ENCODE measurements at places on chromosomes 11 and 22.
A peak's percentile ranks its signal among the peaks of the same experiment; 100 is the strongest.

DNA sequence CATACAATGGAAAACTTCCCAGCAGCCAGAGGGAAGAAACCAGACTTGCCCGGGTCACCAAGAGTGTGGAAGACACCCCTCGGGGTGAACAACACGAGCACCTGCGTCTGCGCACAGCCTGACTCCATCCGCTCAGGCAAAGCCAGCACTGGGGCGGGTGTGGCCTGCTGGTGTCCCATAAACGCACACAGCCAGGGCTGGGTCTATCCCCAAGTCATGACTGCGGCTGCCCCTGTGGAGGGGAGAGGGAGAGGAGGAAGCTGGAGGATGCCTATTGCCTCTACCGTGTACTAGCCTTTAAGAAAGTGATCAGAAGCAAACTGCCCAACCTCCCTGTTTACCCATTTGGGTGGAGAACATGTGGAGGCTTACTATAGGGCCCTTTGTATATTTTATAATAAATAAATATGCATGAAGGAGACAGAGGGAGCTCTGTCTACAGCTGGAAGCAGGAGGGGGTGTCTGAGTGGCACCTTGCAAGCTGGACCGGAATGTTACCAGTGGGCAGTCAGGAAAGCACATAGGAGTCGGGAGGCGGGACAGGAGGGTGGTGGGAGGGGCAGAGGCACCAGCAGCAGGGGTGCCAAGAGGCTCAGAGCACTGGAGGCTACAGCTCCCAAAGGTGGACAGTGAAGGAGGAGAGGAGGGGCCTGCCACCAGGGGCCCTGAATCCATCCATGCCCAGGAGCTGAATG lies 79.6 kb downstream of the PHF21B start:
- DNase-seq: no peak

DNA sequence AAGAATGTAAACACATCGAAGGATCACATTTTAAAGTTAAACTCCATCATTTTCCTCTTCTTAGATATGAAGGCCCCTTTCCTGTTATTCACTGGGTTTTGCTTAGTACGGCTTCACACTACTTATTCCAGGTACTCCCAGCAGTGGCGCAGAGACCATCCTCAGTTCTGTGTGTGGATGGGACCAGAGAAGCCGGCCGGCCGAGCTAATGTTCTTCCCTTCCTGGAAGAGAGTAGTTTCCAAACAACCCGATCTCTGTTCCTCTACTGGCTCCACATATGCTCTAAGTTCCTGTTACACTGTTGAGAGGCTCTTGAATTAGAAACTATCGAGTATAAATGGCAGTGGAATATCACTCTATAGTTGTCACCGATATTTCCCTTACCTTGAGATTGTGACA lies 684 bp upstream of the NFRKB start:
- DNase-seq: no peak

GRCh38 chr11:11988099-11988651 lies 20.3 kb downstream of the DKK3 start:
- DNase-seq: no peak

- no peak for DNase-seq
Observed at GRCh38 chr11:96051820-96052219, 127.9 kb upstream of the MTMR2 start.

GRCh38 chr11:12981676-12982522 lies 27.2 kb upstream of the RASSF10 start:
- no peak for DNase-seq

DNA sequence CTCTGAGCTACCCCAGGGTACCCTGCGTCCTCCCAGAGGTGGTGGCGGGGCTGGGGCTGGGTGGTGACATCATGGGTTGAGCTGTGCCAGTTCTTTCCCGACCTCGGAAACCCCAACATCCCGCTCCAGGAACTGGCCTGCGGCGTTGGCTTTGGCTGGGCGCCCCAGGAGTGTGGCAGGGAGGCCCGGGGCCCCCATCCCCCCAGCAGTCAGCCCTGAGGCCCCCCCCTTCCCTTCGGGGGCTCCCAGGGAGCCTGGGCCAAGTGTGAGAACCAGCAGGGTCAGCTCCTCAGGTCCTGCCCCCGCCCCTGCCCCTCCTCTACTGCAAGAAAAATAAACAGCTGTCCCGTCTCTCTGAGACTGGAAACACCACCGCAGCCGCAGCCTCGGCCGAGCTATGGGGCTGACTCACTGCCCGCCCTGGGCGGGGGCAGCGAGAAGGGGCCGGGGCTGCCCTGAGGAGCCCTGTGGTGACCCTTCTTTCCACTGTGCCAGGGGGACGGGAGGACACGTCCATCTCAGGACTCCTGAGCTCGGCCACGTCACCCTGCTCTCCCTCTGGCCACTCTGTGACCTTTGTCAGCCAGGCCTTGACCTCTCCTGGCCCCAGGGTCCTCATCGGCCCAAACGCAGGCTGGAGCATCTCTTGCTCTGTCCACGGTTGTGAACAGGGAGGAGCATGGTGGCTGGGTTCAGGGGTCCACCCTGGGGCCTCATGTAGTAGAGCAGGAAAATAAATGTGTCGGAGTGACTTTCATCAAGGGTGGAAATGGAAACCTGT lies 73.4 kb downstream of the WNT7B start:
- peak; percentile 27 for DNase-seq

DNA sequence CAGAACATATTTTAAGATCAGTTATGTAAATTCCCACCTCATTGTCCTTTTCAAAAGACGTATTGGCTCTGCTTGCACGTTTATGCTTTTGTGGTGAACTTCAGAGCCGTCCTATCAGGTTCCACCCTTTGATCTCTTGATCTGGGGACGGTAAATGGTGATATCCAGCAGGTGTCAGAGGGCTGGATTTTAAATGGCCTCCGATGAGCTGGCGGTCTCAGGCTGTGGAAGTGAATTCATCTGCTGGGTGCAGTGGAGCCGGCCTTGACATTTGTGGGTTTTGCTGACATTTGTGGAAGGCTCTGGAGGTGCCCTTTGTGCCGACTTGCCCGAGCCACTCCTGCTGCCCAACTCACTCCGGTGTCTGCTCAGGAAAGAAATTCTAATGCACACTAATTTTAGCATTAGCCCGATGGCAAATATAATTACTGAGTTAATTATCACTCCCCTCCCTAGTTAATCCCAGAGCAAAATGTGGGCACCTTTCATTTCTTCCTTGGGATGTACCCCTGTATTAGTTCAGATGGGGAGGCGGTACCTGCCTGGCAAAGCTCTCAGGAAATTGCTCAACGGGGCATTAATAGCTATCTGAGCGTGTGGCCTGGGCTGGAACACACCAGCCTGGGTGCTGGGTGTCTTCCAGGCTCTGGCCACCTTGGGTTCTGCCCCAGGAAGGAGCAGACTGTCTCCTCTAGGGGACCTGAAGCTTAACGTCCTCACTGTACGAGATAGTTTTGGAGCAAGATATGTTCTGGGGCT lies 9.1 kb downstream of the LRP5 start:
- no peak for DNase-seq

DNA sequence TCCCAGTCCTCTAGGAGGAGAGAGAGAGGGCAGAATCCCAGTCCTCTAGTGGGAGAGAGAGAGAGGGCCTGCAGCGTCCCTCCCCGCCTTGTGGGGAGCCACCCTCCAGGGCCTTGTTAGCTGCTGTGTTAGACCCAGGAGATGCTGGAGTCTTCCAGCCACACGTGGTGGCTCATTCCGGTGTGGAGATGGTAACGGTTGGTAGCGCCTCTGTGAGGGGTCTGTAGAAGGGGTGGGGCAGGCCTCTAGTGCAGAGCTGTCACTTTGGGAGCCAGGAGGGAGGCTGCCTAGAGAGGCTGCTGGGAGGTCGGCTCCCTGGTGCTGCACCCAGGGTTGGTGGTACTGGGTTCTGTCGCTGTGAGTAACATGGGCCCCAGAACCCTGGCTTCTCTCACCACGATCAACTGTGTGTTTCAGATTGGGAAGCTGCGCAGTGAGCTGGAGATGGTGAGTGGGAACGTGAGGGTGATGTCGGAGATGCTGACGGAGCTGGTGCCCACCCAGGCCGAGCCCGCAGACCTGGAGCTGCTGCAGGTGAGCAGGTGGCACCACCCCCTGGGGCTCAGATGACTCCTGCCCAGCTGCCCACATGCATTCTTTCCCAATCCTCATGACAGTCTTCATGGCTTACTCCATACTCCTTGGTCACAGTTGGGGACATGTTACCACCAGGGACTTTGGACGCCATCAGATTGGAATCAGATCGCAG lies 27.3 kb downstream of the TOM1 start:
- no peak for DNase-seq

GRCh38 chr11:64409707-64410403 lies 50.9 kb downstream of the RPS6KA4 start:
- DNase-seq: no peak

DNA sequence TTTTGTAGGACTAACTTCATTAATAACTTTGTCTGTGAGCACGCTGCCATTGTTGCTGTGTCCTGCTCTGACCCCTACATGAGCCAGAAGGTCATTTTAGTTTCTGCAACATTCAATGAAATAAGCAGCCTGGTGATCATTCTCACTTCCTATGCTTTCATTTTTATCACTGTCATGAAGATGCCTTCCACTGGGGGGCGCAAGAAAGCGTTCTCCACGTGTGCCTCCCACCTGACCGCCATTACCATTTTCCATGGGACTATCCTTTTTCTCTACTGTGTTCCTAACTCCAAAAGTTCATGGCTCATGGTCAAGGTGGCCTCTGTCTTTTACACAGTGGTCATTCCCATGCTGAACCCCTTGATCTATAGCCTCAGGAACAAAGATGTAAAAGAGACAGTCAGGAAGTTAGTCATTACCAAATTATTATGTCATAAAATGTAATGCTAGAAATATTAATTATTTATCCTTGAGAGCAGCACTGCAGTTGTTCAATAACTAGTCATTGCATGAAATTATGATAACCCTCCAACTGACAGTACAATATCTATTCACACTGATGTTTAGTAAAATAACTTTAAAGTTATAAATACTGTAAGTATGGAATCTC lies 46.4 kb upstream of the OR5D13 start:
- DNase-seq: no peak

DNA sequence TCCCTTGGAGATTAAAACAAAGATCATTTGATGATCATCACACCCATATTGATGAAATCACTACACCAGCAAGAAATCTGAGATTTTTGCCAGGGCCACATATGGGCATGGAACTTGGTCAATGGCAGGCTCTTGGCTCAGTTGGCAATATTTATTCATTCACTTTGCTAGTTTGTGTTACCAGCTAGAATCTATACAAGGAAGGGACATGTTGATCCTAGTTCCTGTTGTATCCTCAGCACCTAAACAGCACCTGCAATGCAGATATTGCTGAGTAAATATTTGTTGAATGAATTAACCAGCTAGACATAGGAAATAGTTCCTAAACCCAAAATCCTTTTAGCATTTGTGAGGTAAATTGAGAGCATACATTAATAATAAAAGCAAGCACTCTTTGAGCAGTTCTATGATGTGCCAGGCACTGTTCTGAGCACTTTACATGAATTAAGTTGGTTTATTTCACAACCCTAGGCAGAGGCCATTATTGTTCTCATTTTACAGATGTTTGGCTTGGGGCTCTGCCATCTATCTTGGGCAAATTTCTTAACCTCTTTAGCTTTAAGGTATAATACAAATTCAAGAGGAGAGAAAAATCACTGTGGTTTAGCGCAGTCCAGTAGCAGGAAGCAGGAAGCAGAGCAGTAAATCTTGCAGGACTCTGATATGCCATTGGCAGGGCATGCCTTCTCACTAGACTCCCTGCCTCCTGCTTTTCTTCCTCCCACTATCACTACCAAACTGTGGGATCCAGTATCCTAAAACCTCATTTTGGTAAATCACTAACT lies 1.6 kb downstream of the TRIM68 start:
- no peak for DNase-seq

DNA sequence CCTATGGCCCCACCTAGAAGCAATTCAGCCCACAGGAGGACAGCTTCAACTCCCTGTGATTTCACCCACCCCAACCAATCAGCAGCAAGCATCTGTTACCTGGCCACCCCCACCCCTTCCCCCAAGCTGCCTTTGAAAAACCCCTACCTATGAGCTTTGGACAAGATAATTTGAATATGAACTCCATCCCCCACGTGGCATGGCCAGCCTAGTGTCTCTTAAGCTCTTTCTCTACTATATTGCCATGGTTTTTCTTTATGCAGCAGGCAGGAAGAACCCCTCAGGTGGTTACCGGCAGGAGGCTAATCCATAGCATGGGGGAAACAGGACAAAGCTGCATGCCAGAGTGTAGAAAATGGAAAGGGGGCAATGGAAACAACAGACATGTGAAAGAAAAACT lies 29.0 kb downstream of the CTSC start:
- no peak for DNase-seq

DNA sequence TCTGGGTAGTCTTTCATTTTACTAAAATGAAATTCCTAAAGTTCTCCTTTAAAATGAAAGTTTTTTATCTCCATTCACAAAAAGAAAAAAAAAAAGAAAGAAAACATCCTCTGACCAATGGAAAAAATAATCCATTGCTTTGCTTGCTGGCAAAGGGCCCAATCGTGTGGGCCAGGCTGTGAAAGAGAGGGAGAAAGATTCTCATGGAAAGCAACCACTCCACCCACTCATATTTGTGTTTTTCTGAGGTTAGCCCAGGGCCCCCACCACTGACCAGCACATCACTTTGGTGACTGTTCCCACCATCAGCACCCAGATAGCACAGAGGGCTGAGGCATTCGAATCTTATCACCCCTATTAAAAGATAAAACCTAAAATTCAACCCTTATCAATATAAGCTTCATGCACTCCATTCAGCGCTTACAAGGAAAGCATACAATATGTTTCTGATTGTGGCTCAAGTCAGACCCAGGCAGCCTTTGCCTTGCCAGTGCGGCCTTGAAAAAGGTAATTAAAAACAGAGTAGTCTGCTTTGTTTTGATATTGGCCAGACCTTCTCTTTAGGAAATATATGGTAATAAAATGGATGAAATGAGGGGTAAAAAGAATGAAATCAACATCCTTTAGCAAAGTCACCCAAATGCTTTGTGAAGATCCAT lies 192.8 kb downstream of the ETS1 start:
- no peak for DNase-seq

GRCh38 chr11:75796091-75796435 lies 18.9 kb upstream of the UVRAG start:
- DNase-seq: no peak

- no peak for DNase-seq
Observed at GRCh38 chr11:117519170-117519569, 191.5 kb downstream of the CEP164 start.

DNA sequence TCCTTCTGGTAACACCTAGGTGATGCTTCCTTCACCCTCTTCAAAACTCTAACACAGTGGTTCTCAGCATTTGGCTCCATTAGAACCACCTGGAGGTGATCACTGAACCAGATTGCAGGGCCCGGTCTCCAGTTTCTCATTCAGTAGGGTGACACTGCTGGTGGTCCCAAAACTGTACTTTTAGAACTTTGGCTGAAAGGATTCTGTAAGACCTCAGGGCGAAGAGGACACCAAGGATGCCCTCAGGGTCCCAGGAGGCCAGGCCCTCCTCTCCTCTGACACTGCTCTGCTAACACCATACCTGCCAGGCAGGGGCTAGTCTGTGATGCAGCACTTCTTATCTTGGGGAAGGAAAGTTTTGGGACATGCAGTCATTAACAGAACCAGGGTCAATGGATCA lies 9.0 kb downstream of the VSTM5 start:
- DNase-seq: no peak

Measured in AG04450 (cell line).